ENCODE measurements at places on chromosomes 13 and 19.

- no peak for DNase-seq
Measured at GRCh38 chr13:46352805-46353204, 34.2 kb downstream of the RUBCNL start.

- DNase-seq, result peak; percentile 77
Measured at GRCh38 chr19:6125571-6125989, 9.9 kb upstream of the ACSBG2 start.

DNA sequence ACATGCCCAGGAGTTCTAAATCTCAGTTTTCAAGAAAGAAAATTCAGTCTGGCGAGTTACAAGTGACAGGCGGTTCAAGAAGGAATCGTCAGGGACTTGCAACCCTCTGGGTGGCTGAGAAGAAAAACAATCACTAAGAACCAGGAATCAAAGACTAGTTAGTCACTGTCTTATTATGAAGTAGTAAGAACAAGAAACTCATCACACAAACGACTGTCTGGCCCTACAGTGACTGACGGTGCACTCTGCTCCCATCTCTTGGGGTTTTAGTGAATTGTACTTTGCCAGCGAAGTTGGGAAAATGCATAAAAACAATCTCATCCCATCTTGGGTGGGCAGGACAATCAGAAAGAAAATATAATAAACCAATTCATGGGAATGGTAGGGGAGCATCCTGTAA is 63.7 kb upstream of the SACS start:
- DNase-seq, result no peak

GRCh38 chr13:61727767-61728166 is 312.1 kb upstream of the PCDH20 start:
- DNase-seq, result no peak

GRCh38 chr19:6109947-6110346 is 353 bp downstream of the RFX2 start:
- no peak for DNase-seq

DNA sequence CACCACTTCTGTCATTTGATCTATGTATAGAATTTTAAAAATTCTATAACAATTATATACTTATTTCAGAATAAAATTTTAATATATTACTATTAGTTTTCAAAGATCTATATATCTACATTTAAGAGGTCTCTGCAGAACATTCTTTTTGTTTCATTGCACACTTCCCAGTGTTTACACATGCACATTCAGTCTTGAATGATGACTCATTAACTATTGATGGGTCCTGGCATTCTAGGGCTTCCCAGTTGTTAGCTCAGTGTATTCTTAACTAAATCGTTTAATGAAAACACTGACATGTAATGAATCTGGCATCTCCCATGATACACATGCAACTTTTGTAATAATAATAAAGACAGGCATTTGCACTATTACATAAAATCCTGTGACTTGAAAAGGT is 324.6 kb downstream of the KLF12 start:
- DNase-seq, result no peak

GRCh38 chr13:72166102-72166650 is 299.2 kb upstream of the DACH1 start:
- DNase-seq, result no peak

- DNase-seq, result peak; percentile 67
Measured at GRCh38 chr19:5978606-5979552, 939 bp upstream of the RANBP3 start.

GRCh38 chr19:29074579-29074978 is 138.4 kb downstream of the UQCRFS1 start:
- no peak for DNase-seq

- DNase-seq, result no peak
Measured at GRCh38 chr13:72716776-72717175, 10.7 kb downstream of the MZT1 start.

DNA sequence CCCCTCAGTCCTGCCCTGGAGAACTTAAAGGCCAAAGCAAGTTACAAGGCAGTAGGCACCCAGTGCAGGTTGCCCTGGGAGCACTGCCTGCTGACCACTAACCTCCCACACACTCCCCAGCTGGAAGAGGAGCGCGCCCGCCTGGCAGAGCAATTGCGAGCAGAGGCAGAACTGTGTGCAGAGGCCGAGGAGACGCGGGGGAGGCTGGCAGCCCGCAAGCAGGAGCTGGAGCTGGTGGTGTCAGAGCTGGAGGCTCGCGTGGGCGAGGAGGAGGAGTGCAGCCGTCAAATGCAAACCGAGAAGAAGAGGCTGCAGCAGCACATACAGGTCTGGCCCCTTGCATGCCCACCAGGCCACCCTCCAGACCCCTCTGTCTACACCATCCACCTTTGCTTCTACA is 61.1 kb downstream of the KCNC3 start:
- no peak for DNase-seq

GRCh38 chr13:95608640-95609323 is 35.7 kb downstream of the DZIP1 start:
- DNase-seq, result no peak

- no peak for DNase-seq
Measured at GRCh38 chr13:93377196-93377595, 150.6 kb downstream of the GPC6 start.

GRCh38 chr13:26896986-26897668 is 136.5 kb upstream of the GPR12 start:
- no peak for DNase-seq

GRCh38 chr19:8208119-8208921 is 850 bp upstream of the CERS4 start:
- DNase-seq, result no peak

DNA sequence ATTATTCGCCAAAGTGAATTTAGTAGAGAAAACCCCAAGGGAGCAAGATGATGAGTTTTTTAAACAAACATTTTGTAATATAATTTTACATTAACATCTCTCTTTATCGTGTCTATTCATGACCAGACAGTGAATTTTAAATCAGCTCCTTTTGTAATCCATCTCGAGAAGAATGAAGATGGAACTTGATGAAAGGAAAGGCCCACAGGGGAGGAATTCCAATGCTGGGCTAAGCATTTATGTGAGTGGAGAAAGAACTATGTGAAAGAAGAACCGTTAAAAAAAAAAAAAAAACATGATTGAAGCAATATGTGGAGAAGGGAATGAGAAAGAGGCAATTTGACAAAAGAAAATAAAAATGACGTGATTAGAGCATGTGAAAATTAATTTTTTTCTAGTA is 170.6 kb downstream of the KCTD12 start:
- no peak for DNase-seq

DNA sequence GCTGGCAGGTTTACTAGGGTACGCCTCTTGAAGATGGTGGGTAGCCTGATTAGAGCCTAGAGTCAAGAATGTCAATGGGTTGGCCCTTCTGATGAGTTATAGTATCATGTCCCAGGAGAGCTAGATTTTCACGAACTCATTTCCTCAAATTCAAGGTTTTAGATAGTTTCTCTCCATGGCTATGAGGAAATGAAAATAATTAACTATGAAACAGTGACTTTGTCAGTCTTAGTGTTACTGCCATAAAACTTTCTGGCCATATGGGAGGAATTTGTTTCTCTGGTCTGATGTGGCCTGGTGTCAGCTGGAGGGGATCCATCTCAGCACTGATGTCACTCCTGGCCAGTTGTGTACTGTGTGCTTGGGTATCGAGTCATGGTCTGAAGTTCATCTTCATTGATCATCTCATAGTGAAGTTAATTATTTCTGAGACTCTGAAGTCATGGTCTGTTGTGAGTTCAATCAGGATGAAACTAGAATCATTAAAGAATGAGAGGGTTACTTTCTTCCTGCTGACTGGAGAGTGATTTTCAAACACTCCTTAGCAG is 49.4 kb upstream of the TNFSF11 start:
- DNase-seq, result no peak

GRCh38 chr13:50104493-50104892 is 89.2 kb downstream of the KCNRG start:
- no peak for DNase-seq

DNA sequence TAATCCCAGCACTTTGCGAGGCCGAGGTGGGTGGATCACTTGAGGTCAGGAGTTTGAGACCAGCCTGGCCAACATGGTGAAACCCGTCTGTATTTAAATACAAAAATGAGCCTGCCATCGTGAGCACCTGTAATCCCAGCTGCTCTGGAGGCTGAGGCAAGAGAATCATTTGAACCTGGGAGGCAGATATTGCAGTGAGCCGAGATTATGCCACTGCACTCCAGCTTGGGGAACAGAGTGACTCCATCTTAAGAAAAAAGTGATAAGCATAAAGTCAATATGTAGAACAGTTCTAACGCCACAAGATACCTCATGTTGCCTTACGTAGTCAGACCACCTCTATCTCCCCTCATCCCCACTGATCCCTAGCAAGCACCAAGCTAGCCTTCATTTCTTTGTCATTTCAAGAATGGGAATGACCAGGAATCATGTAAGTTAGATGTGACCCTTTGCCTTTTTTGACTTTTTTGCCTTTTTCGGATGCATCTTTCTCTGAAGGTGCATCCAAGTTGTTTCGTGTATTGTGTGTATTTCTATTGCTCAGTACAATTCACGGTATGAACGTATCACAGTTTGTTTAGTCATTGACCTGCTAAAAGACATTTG is 6.4 kb downstream of the RPL21 start:
- DNase-seq, result no peak

DNA sequence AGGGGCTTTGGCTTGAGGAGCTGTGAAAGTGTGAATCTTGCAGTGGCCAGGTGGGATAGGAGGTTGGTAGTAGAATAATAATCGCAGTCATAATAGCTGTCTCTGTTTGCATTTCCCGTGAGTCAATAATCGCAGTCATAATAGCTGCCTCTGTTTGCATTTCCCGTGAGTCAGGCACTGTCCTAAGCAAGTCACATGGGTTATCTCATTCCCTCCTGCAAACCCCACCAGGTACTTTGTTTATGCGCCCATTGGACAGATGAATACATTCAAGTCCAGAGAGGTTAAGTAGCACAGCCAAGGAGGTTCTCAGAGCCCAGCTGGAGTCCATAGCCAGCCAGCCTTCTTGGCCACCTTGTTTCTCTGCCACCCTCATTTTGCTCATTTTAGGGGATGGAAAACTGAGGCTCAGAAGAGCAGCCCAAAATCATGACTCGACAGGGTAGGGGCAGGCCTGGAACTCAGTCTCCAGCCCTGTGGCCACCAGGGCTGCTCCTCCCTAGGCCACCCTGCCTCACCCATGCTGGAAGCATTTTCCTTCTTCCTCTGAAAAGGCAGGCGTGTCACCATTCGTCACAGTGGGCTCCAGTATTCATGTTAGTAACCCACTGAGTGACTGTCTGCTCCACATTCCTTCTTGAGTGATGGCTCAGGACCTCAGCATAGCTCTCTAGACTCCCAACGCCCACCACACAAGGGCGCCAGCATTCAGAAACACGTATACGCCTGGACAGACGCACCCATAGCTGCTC is 206.2 kb downstream of the URI1 start:
- no peak for DNase-seq

GRCh38 chr19:47601180-47601904 is 7.6 kb upstream of the BICRA start:
- no peak for DNase-seq

DNA sequence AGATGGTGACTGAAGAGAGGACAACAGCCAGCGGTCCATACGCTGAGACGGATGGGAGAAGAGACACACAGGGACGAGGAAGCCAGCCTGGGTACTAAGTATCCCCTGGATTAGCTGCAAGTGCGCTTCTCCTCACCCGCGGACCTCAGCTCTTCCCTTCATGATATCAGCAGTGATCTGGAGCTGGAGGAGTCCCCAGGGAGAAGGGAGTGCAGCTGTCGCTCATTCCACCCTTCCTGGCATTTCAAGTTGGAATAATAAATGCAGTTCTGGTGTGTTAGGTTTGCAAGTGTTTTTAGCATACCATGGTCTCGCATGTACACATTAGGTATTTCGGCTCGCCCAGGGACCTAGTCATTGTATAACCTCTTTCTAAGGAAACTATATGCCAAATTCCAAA is 88.5 kb upstream of the C1QTNF9B start:
- DNase-seq, result no peak

- peak; percentile 91 for DNase-seq
Measured at GRCh38 chr19:48510421-48511268, 990 bp downstream of the LMTK3 start.

DNA sequence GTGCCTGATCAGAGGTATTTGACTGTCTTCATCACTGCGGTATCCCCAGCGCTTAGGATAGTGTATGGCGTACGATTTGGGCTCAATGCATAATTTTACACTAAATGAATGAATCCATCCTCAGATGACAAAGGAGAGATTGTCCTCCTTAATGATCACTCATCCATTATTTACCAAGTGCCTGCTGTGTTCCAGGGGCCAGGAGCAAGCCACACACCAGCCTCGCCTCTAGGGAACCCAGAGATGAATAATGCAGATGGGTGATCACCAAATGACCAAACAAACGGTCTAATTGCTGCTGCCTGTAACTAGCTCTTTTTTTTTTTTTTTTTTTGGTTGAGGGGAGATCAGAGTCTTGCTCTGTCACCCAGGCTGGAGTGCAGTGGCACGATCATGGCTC is 5.9 kb upstream of the GPR32 start:
- no peak for DNase-seq

DNA sequence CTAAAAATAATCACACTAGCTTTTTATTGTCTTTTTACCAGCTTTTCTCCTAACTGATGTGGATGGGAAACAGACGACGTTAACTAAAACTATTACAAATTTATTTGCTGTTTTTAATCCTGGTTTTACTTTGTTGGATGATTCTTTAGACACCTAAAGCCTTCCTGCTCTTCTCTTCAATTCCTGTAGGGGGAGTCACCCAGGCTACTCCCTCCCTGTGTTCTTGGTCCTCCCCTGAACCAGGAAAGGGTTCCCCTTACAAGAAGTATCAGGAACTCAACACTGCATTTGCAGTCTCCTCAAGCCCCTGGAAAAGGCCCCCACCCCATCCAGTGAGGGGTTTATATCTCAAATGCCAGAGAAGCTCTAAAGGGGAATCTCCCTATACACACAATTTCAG is 206.1 kb downstream of the SUCLA2 start:
- DNase-seq, result no peak

Data from activated CD8-positive, alpha-beta memory T cell treated with anti-CD3 and anti-CD28 coated beads for 24 hours (primary cell).